ENCODE measurements at places on chromosomes 16 and 17. TPM values are rescaled to one million over a fixed set of nuclear protein-coding genes. Genes with fewer than 3 reads are reported as not detected.

GRCh38 chr17:82257473-82257872 is 16.0 kb downstream of the CSNK1D start:
- no peak for DNase-seq

DNA sequence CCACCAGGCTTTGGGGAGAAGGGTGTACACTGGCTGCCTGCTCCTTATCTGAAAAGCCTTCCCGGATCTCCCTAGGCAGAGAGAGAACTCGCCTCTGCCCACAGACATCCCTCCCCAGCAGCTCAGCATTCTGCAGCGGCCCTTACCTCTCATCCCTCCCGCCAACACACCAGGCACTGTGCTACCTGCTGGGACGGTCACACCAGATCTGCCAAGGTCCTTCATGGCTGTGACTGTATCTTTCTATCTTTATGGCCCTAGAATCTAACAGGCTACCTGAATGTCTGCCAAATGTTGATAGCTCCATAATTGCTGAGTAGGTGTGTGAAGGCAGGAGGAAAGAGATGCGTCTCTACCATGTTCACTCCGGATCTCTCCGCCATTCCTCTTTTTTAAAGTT is 7.9 kb downstream of the TSNAXIP1 start:
- DNase-seq, result no peak

- no peak for DNase-seq
Observed at GRCh38 chr17:8725881-8726876, 18.5 kb downstream of the CCDC42 start.

The G6PC1 gene
- total RNA-seq, result not detected

The TP53TG3B gene
- total RNA-seq, result not detected

DNA sequence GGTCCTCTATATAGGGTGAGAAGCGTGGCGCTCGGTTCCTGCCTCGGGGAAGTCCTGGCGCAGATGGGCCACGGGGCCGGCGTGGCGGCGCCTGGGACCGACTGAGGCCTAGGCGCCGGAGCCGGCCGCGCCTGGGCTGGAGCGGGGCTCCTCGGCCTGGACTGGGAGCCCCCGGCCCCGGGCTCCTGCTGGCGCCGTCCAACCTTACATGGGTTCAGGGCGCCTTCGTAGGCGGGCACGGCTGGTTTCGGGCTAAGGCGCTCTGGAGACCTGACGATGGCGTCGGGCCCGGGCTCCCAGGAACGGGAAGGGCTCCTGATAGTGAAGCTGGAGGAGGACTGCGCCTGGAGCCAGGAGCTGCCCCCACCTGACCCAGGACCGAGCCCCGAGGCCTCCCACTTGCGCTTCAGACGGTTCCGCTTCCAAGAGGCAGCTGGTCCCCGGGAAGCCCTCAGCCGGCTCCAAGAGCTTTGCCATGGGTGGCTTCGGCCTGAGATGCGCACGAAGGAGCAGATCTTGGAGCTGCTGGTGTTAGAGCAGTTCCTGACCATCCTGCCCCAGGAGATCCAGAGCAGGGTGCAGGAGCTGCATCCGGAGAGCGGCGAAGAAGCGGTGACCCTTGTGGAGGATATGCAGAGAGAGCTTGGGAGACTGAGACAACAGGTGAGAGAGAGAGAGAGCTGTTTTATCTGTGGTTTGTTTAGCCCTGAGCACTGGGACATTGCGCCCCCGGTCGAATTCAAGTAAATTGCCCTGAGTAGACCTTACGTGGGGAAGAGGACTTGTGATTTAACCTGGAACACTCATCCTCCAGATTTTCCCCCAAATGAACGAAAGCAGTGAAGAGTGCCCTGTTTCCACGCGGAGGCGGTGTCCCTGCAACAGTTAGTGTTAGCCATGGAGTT is 504 bp downstream of the ZNF263 start:
- DNase-seq, result no peak

GRCh38 chr17:82490512-82491195 is 28.9 kb upstream of the FOXK2 start:
- DNase-seq, result no peak

The C16orf92 gene
- not detected for total RNA-seq

DNA sequence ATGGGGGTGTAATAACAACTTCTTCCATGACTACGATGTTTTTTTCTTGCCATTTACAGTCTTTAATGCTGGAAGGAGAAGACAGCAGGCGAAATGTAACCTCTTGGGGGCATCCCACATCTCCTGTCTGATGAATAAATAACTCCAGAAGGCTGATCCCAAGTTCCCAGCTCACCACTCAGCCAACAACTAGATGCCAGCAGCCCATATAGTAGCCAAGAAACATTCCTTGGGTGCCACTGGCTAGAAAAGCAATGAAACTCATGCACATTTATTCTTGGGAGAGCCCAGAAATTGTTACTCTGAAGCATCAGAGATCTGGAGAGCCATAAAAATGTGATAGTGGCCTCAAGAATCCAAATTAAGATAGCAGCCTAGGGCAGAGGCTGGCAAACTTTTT is 22.7 kb upstream of the TMEM101 start:
- no peak for DNase-seq

The ACSM2A gene
- total RNA-seq, result not detected

The TEX19 gene
- total RNA-seq, result not detected

- no peak for DNase-seq
Observed at GRCh38 chr16:63301349-63301748, 1265.1 kb upstream of the CDH8 start.

The NPIPB6 gene
- 26.7 TPM for total RNA-seq

DNA sequence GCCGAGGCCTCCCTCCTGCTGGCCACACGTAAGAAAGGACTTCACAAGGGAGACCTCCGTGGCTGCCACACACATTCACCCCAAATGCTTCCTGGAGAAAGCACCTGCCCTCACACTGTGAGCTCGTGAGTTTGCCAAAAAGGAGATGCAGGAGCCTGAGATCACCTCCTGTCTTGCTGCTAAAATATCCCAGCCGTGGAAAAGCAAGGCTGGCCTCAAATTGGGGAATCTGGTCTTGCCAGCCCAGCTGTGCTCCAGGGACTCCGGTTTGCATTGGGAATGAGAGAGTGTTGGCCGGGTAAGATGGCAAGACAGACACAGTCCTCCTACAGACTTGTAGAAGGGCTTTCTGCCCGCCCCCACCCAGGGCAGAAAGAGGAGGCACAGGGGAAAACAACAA is 13.8 kb downstream of the RBFOX3 start:
- no peak for DNase-seq

DNA sequence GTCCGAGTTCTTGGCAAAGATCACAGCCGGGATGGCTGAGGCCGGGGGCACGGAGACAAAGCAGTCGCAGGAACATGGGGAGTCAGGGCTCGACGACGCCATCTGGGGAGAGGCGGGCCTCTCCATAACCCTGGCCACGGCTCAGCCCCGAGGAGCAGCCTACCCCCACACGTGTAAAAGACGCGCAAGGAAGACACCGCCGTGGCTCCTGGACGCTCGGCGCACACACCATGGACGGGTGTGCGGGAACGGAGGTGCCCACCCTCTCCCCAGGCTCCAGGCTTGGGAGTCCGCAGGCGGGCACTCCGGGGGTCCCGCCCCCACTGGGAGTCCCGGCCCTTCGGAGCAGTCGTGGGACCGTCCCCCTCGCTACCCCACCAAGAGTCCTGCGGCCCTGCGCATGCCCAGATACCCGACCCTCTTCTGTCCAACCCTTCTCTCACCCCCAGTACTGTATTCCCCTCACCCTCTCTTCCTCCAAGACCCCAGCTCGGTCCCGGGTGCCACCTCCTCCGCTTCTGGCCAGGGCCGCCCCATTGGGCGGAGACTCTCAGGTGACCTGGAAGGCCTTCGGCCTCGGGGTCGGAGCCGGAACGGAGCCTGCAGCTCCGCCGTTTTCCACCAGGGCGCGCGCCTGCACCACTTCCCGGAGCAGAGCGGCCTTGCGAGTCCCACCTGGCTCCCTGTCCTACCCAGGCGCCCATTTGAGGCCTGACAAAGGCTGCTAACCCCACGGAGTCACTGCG is at the start of gene SCRN2:
Gene SCRN2, minus strand, starts transcription at position 532 of the 746 bp plus-strand sequence. Its CDS starts 430 bp downstream, at position 102.
- peak; percentile 79 for DNase-seq

GRCh38 chr17:29791336-29792080 is 138.5 kb downstream of the SSH2 start:
- DNase-seq, result no peak

DNA sequence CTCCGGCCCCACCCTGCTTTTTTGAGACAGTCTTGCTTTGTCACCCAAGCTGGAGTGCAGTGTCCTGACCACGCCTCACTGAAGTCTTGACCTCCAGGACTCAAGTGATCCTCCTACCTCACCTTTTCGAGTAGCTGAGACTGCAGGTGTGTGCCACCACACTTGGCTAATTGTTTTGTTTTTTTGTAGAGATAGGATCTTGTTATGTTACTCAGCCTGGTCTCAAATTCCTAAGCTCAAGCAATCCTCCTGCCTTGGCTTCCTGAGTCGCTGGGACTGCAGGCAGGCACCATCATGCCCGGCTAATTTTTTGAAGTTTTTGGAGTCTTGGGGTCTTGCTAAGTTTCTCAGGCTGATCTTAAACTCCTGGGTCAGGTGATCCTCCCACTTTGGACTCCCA is 206.7 kb downstream of the SHISA9 start:
- DNase-seq, result no peak

The TMC7 gene
- total RNA-seq, result 1.5 TPM

The NUBP1 gene
- 17.2 TPM for total RNA-seq

- DNase-seq, result peak; percentile 94
Observed at GRCh38 chr17:82267575-82268379, 5.7 kb downstream of the CSNK1D start.

DNA sequence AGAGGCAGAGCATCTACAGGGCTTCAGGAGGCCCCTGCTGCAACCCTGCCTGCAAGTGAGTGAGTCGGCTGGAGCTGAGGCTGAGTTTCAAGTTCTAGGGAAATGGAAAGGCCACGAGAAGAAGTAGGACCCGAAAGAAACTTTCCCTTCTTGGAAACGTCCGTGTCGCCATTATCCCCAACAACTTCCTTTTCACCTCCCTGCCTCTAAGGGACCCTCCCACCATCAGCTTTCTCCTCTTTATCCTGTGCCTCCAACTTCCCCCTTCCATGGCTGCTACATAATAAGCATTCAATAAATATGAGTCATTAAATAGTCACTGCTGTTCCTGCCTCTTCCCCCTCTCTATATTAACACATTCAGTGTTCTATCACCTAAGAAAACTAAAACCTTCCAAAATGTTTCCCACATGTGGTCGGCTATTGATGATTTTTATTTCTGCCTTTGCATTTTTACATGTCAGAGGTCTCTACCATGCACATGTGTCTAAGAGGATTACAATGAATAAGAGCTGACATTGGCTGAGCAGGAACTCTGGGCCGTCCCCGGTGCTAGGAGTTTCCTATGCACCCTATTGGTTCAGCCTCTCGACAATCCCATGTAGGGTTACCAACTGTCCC is 115.9 kb upstream of the TNRC6C start:
- DNase-seq, result peak; percentile 36

The CHP2 gene
- total RNA-seq, result not detected

DNA sequence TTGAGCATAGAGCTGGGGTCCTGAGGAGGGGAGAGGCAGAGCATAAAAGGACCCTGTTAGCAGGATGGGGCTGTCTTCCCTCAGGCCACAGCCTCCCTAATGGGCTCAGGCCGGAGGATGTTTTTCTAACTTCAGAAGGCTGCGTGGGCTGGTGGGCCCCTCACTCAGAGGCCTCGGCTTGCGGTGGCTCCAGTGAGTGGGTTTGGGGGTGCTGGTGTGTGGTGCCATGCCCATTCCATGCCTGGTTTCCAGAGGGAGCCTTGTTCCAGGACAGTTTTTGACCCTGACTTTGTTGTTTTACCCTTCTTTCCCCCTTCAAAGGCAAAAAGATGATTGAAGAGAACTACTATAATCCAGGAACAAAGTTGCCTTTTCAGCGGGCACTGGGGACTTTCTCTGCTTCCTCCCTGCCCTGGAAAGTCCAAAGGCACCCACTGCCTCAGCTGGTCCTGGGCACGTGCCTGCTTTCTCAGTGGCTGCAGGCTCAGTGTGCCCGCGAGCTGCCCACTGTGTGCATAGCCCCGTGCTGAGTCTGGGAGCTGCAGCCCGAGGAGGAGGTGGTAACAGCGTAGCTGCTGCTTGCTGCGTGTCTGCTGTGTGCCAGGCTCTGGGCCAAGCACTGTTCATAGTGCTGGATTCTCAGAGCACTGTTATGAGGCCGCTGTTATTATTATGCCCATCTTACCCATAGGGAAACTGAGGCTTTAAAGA is 11.8 kb downstream of the NKD1 start:
- no peak for DNase-seq

DNA sequence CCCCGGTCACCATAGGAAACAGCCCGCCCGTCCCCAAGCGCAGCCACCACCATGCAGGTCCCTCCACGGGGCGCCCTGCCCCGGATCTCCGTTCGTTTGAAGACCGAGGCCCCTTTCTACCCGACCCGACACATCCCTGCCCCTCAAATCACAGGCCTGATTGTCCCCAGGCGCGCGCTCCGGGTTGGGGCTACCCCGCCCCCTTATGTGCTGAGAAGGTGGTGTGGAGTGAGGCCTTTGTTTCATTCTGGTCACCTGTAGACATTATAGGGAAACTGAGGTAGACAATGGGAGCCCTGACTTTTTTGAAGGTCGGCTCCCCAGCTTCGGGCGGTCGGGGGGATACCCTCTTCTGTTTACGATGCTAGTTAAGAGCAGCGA is 763 bp upstream of the ACTG1 start:
- no peak for DNase-seq

- no peak for DNase-seq
Observed at GRCh38 chr16:8631818-8632465, 10.4 kb downstream of the METTL22 start.

GRCh38 chr17:76270770-76271668 is 5.9 kb downstream of the UBALD2 start:
- DNase-seq, result no peak

DNA sequence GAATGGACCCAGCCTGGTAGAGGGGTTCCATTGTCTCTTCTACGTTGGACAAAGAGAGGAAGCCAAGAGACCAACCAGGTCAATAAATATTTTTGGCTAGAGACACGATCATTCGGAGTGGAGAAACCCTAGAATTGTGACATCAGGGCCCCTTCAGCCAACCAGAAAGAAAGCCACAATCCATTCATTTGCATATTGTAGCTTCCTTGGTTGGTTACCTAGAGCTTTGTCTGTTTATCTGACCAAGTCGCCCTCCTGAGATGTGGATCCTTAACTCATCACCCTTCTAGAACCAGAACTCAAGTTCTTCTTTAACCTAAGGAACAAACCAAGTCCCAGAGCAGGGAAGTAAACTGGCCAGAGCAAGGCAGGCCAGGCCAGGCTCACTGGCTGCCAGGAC is at the start of gene CCDC182:
Gene CCDC182, minus strand, starts transcription at position 58 of the 400 bp plus-strand sequence. Its CDS starts 27 bp downstream, at position 31.
- no peak for DNase-seq

- DNase-seq, result no peak
Observed at GRCh38 chr16:53876811-53877210, 172.9 kb downstream of the FTO start.

GRCh38 chr16:47611848-47612493 is 150.8 kb downstream of the PHKB start:
- no peak for DNase-seq

- no peak for DNase-seq
Observed at GRCh38 chr17:76723812-76724211, 2.6 kb downstream of the JMJD6 start.

The CRYBA1 gene
- total RNA-seq, result not detected

- DNase-seq, result no peak
Observed at GRCh38 chr16:492211-492875, 35.2 kb upstream of the CAPN15 start.

The PARN gene
- total RNA-seq, result 37.2 TPM

GRCh38 chr17:50133028-50133768 is 3.2 kb upstream of the SAMD14 start:
- no peak for DNase-seq

- no peak for DNase-seq
Observed at GRCh38 chr17:62692159-62692651, 64.7 kb downstream of the MRC2 start.

The PRSS33 gene
- not detected for total RNA-seq

Data from fibroblast of the aortic adventitia (primary cell).